Nucleus accumbens (tissue), 56 donors: ENCODE measurements at places on chromosomes 4 and X.

DNA sequence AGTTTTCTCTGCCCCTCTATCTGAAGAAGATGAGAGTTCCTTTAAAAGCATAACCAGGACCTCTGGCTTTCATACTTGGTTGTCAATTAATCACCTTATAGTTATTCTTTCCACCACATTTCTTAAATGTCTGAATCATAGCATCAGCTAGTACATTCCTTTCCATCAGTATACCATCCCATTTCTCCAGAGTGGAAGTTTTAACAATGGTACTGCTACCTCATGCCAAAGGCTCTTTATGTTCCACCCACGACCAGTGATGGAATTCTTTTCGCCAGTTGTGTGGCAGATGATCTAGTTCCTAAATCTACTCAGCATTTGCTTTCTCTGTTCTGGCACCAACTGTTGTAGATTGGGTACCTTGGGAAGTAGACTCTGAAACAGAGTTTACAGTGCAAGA lies 379.8 kb downstream of the ZNF674 start:
- no peak for DNase-seq

DNA sequence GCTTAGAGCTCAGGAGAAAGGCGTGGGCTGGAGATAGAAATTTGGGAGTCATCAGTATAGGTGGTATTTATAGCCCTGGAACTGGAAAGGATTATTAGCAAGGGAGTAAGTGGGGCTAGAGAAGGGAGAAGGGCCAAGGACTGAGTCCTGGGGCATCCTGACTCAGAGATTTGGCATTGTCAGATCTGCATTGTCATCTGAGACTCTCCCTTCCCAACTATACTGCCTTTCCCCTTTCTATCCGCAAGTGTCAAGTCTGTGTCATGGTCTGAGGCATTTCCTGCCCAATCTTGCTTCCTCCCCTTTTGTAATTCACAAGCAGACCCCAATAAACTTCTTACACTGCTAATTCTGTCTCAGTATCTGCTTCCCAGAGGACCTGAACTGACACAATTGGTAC lies 24.4 kb upstream of the SLC25A43 start:
- no peak for DNase-seq

DNA sequence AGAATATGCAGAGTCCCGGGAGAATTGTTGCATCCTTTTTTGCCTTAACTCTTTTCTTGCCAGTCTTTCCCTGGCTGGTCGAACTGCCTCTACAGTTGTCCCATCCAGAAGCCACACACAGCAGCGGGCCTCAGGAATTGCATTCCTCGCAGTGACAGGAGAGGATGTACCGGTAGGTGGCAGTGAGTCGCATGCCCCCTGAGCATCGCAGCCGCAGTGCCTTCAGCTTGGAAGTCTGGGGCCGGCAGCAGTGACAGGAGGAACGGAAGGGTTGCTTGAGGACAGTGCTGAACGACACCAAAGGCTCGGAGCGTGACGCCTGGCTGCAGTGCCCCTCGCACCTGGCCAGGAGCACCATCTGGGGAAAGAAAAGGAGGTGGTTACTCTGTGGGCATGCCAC lies 23.5 kb downstream of the NDP start:
- DNase-seq, result peak; percentile 23

DNA sequence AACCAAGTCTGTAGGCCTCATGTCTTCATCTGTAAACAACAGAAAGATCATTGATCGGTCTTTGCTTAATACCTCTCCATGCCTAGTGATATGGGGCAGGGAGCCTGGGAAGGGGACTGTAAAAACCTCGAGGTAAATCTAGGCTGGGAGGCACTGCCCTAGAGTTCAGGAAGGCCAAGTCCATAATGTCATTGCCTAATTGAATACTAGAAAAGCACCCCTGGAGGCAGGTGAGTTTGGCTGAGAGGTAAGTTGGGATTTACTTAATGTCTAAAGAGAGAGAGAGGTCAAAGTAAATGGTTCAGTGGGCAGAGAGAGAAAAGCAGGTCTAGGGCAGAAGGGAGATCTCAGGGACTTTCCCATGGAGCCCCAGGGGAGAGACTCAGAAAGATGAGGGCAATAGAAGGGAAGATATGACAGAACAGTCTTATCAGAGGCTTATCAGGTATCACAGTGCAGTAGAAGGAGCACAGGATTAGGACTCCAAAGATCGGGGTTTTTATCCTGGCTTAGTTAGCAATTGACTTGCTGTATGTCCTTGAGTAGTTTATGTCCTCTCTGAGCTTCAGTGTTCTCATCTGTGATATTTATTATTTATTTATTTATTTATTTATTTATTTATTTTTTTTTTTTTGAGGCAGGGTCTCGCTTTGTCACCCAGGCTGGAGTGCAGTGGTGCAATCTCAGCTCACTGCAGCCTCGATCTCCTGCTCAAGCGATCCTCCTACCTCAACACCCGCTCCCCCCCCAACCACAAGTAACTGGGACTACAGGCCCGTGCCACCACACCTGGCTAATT lies 85.2 kb downstream of the SLC16A2 start:
- no peak for DNase-seq

DNA sequence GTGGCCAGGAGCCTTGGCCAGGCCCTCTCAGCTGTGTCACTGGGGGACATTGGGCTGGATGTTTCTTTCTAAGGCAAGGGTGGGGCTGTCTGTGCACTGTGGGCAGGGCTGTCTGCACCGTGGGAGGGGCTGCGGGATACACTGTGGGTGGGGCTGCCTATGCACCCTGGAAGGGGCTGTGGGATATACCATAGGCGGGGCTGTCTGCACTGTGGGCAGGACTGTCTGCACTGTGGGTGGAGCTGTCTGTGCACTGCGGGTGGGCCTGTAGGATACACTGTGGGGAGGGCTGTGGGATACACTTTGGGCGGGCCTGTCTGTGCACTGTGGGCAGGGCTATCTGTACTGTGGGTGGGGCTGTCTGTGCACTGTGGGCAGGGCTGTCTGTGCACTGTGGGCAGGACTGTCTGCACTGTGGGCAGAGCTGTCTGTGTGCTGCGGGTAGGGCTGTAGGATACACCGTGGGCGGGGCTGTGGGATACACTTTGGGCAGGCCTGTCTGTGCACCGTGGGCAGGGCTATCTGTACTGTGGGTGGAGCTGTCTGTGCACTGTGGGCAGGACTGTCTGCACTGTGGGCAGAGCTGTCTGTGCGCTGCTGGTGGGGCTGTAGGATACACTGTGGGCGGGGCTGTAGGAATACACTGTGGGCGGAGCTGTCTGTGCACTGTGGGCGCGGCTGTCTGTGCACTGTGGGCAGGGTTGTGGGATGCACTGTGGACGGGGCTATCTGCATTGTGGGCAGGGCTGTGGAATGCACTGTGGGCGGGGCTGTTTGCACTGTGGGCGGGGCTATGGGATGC lies 31.1 kb downstream of the ACOX3 start:
- DNase-seq, result no peak

DNA sequence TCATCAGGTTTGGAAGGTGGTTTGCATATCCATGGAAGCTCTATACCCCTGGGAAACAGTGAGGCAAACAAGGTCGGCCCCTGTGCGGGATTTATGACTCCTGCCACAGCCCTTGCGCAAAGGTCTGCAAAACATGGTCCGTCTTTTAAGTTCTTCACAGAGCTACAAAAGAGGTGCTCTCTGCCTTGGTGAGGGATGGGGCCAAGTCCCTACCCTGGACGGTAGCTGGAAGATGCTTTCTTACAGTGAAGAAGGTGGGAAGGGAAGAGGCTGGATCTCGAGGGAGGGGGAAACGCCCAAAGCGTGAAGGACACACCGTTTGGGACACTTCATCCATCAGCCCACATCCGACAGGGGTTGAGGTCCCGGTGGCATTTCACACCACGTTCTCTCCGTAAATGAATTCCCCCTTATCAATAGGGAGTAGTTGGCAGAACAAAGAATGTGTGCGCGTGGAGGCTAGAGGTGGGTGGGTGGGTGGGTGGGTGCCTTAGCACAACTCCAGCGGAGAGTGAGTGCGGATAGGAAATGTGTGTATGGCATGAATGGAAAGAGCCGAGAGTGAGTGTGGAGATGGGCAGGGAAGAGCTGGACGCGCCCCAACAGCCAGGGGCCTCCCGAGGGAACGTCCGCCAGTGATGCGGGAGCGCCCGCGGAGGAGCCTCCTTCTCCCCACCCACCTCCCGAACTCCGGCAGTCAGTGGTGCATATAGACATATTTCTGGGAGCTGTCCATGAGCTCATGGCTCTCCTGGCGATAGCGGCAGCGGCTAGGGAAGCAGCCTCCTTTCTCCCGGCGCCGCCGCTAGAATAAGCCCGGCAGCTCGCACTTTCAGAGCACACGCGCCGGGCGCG lies 68.3 kb downstream of the LARP7 start:
- no peak for DNase-seq

- no peak for DNase-seq
Measured at GRCh38 chr4:155966731-155967395, 13.2 kb upstream of the CTSO start.
